ENCODE measurements at places on chromosomes 11 and 22.

GRCh38 chr22:32684148-32684821 is 117.2 kb upstream of the TIMP3 start:
- DNase-seq = no peak

- no peak for DNase-seq
Measured at GRCh38 chr11:100637706-100638105, 49.4 kb upstream of the ARHGAP42 start.

DNA sequence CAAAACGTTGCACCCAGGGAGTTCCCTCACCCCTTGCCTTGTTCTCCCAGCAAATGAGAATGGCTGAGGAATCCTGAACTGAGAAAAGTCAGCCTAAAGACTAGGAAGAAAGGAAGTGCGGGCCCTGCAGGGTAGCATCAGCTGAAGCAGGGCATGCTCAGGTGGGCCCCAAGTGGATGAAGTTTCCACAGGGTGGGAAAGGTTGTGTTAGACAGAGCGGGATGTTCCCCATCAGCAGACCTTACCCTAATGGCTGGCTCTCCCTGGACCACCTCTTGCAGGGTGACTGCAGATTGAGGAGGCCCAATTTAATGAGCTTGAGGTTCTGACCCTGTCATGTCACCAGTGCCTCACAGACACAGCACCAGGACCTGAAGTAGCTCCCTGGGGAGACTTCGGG is 81.5 kb upstream of the MYOD1 start:
- DNase-seq = no peak

GRCh38 chr22:19875061-19875530 is 20.4 kb upstream of the GNB1L start:
- DNase-seq = no peak

DNA sequence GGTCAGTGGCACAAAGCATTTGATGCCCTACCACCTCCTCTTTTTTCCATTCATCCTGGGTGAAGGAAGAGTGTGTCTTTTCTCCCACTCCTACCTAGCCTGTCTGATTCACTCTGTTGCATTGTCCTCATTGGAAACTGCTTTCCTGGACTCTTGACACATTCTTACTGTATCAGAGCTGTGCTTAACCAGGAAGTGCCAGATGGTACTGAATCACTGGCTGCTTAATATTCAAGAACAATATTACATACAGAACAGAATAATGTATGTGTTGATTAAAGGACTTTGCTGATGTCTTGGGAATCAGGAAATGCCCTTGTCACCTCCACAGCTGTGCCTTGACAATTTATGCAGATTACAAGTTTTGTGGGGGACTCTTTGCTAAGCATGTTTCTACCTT is 44.4 kb downstream of the SVIP start:
- no peak for DNase-seq

GRCh38 chr11:7538466-7539454 is 25.0 kb downstream of the PPFIBP2 start:
- no peak for DNase-seq

DNA sequence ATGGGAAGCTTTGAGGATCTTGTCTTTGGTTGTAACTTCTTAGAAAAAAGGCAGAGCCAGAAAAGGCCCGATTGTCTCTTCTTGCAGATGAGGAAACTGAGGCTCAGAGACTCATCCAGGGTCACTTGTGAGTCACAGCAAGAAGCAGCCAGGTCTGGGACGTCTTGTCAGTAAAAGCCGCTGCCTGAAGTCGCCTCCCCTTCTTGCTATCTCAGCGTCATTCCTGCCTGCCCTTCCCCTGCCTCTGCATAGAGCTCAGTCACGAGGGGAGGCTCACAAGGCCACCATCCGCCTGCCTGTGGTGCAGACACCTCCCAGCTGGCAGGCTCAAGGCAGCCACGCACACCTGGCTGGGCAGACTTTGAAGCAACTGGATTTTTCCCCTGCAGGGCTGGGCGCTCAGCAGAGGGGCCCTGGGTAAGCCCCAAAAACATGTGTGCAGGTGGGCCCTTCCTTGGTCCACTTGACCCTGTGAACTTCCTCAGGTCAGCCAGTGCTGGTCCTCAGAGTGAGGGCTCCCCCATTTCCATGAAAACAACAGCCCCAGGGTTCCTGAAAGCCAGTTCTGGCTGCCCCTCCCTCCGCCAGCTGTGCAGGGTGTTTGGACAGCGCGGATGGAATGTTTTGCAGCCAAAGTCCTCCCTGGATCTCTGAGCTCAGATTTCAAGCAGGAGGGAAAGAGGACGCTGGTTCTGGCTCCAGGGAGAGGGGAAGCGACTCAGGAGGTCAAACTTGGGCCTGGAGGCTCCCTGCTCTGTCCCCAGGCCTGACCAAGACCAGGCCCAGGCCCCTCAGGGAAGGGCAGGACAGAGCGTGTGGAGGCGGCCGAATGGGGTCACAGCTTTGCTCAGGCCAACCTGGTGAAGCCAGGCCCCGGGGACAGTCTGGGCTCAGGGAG is 6.0 kb upstream of the RAB3IL1 start:
- DNase-seq = no peak

DNA sequence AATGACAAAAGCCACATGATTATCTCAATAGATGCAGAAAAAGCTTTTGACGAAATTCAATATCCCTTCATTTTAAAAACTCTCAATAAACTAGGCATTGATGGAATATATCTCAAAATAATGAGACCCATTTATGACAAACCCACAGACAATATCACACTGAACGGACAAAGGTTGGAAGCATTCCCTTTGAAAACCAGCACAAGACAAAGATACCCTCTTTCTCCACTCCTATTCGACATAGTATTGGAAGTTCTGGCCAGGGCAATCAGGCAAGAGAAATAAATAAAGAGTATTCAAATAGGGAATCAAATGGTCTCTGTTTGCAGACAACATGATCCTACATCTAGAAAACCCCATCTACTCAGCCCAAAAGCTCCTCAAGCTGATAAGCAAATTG is 52.0 kb downstream of the CASP12 start:
- no peak for DNase-seq

DNA sequence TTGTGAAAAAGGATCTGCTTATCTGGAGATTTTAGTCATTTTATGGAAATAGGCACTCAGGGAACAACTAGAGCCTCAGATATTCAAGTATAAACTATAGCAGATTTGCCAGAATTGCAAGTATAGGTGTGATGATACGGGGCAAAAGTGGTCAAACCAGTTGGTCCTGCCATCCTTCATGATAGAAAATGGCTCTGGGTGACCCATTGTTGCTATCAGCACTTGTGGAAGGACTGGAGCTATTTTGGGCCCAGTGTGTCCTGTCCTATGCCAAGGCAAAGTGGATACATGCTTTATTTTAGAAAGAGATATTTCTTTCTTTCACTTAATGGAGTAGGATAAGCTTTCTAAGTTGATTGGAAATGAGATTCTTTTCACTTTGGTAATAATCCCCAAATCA is 85.2 kb downstream of the PPP6R3 start:
- DNase-seq = no peak

GRCh38 chr11:65288706-65289536 is 25.7 kb upstream of the CDC42EP2 start:
- DNase-seq = no peak

DNA sequence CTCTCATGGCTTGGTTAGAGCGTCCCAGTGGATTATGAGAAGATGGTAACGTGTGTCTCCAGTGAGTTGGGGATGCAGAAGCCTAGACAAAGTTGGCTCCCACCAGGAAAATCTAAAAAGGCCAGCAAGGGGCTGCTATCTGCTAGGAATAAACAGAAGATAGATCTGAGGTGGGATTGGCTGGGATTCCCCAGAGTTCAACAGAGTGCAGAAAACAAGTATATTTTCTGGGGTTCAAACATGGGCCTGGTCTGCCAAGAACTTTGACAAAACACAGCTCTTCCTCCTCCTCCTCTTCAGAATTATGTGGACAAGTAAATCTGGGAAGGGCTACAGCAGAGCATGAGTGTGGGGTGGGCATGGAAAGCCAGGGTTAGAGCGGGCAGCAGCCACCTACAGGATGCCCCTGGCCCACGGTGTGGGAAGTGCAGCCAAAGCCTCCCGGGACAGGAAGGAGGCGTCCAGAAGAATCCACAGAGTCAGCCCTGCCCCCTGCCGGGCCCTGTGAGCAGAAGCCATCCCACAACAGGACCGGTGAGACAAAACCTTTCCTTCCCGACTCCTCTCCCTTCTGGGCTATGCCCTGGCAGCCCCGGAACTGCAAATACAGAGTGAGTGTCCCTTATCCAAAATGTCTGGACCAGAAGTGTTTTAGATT is 67.1 kb downstream of the CD82 start:
- DNase-seq = no peak

DNA sequence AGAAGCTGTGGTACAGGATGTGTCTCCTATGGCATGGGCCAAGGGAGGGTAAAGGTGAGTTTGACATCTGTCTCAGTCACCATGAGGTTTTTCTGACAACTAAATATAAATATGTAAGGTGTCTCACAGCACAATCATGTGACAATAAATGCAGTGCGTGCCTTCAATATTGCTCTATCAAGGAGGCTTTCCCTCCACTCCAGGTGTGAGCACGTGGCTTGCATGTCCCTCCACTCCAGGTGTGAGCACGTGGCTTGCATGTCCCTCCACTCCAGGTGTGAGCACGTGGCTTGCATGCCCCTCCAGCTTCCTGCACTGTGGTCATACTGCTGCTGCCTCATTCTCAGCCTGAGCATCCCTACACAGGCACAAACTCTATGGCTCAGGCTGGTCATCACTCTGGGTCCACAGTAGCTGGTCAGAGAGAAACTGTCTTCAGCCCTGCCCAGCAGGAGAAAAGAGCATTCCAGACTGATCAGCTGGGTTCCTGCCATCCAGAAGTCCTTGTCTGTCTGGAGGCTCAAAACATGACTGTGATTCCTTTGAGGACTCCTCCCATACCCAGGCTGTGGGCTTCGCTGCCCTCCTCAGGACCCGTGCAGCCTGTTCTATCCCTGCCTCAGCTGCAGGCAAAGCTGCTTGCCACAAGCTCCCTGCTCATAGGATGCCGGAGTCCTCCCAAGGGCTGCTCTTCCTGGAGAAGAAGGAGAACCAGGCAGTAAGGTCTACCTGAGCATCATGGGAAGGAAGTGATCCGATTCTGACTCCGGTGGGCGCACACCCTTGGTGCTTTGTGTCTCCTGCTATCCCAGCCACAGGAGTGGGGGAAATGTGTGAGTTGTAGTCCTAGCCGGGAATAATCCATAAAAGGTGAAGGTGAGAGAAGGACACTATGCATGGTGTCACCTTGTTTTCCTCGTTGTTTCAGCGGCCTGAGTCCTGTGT is 33.4 kb upstream of the VPREB1 start:
- no peak for DNase-seq

- DNase-seq = no peak
Measured at GRCh38 chr11:101176381-101176780, 46.8 kb upstream of the PGR start.

DNA sequence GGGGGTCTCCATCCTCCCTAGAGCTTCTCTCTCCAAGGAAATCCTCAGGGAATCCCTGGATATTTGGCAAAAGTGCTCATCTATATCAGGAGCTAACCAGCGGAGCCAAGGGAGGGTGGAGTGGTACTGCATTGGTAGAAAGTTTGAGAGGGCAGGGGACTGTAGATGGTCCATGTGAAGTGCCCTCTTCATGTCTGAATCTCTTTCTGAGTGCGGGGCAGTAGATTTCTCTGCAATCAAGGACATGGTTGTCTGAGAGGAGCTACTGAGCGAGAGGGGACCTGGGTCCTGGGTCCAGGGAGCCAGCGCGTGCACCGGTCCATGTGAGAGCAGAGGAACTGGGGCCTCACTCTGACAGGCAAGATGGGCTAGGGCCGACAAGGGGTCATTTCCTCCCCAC is 701 bp downstream of the DIXDC1 start:
- no peak for DNase-seq

DNA sequence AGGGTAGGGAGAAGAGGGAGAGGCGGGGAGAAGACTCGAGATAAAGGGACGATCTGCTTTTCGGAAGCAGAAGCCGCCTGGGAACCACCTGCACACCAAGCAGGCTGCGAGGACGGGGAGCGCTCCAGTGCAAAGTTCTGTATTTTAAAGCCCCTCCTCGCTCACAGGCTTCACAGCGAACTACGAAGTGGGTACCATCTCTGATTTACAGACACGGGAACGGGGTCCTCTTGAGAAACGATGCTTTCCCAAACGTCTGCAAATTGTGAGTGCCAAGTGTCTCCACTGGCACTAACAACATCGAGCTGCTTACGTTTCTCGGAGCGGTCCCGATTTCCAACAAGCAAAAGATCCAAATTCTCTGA is 700 bp upstream of the STX3 start:
- DNase-seq = no peak

- DNase-seq = no peak
Measured at GRCh38 chr11:100769617-100770016, 82.5 kb downstream of the ARHGAP42 start.

- DNase-seq = no peak
Measured at GRCh38 chr22:50061141-50061823, 3.2 kb upstream of the TTLL8 start.

- DNase-seq = no peak
Measured at GRCh38 chr11:8028766-8029165, 41.6 kb downstream of the EIF3F start.

- DNase-seq = no peak
Measured at GRCh38 chr22:23359583-23360123, 179.3 kb downstream of the BCR start.

DNA sequence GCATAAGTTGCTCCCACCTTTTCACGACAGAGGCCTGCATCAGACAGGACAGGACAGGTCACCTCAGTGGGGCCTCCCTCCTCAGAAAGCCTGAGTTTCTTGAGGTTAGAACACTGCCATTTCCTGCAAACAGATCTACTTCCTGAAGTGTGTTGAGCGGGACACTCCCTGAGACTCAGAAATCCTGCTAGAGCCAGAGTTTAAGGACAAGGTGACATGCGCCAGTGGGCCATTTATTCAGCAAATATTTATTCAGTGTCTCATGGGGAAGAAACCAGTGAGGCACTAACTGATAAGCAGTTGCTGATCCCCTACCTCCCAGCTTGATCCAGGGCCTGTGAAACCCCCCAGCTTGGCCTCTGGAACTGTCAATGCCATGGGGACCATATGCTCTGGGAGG is 454.6 kb downstream of the SOX6 start:
- no peak for DNase-seq

DNA sequence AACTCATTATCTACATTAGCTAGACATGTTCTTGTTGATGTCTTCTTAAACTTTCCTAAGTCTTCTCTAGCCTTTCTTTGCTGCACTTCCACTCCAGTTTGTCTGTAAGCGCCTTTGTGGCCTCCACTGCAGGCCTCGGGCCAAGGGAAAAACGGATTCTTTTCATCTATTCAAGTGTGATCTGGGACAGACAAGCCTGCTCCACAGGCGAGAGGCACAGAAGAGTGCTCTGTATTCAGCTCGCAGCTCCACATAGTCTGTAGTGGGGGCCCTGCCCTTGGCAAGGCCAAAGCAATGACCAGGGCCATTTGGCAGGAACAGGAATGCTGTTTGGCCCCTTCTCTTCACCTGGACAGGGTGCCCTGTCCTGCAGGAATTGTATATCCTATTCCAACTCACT is 84.1 kb upstream of the BARX2 start:
- DNase-seq = no peak

GRCh38 chr11:87290304-87290922 is 252.7 kb downstream of the TMEM135 start:
- DNase-seq = no peak

GRCh38 chr11:9201372-9202162 is 63.6 kb downstream of the DENND5A start:
- DNase-seq = no peak

All from T1000 (cell line).